ENCODE measurements at places on chromosomes 5 and 9.

DNA sequence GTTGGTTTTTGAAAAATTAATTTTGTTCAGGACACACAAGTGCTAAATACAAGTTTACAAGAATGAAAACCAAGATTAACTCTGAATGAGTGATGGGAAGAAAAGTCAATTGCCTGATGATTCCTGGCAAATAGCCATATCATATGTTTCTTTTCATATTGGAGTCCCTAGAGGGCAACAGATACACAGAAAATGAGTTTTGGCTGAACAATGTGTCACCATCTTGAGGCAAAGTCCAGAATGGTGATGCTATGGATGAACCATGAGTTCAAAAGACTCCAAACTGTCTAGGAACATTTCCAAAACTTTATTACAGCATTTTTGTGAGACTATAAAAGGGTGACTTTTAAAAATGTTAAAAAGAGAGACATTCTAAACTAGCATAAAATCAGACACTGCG, 382.9 kb downstream of the TMEM161B start:
- DNase-seq = no peak

GRCh38 chr9:12816656-12817101, 41.9 kb downstream of the LURAP1L start:
- no peak for DNase-seq

GRCh38 chr9:82882138-82882537, 180.8 kb downstream of the RASEF start:
- DNase-seq = no peak

DNA sequence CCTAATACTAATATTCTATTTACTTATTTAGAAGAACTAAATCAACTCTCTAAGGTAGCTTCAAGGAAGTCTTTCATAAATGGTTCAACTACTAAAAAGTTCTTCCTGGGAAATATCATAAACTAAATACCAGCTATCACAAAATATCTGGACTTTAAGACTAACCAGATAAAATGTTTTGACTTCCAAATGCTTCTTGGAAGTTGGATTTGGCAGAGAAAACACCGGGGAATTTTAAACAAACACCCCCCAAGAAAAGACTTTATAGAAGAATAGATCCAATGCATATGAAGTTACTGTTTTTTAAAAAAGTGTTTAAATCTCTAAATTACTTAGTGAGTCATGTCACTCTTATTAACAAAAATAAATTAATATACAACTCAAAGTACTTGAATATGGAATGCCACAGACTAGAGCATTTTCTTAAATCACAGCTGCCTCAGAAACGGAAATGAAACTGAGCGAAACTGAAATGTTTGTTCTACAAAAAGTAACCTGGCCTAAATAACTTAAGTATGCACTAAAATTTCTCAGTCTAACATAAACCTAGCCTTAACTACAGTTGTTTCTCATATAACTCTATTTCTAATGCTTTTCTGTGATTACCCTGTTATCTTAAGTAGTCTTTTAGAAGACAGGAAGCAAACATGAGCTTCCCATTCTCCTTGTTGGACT, 6.8 kb downstream of the ABCA1 start:
- no peak for DNase-seq

GRCh38 chr5:111976705-111977435, 219.9 kb upstream of the NREP start:
- no peak for DNase-seq

DNA sequence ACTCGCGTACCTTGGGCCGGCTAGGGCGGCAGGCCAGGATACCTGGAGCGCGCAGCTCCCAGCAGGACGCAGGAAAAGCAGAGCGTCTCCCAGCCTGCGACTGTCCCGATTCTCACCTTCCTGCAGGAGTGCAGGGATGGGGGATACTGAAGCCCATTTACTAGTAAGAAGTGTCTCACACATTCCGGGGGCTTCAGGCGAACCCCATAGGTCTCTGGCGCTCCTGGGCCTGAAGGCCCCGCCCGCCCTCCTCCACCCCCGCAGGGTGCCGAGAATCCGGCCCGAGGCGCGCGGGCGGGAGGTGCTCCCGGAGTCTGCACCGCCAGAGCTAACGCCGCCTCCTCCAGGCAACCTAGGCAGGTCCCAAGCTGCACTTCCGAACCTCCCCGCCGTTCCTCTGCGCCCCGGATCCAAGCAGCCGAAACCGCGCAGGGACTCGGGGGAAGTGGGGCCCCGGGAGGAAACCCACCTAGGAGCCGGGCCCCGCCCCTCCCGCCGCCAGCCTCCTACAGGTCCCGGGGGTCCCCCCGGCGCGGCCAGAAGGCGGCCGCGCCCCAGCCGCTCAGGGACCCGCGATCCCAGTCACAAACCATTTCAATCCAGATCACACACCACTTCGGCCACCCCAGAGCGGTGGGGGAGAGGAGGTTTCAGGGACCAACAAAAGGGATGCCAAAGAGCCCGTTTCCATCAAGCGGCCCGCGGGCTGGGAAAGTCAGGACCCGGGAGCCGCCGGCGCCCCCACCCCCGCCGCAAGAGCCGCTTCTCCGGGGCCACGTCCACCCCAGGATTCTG, 1.2 kb downstream of the ROR2 start:
- no peak for DNase-seq

DNA sequence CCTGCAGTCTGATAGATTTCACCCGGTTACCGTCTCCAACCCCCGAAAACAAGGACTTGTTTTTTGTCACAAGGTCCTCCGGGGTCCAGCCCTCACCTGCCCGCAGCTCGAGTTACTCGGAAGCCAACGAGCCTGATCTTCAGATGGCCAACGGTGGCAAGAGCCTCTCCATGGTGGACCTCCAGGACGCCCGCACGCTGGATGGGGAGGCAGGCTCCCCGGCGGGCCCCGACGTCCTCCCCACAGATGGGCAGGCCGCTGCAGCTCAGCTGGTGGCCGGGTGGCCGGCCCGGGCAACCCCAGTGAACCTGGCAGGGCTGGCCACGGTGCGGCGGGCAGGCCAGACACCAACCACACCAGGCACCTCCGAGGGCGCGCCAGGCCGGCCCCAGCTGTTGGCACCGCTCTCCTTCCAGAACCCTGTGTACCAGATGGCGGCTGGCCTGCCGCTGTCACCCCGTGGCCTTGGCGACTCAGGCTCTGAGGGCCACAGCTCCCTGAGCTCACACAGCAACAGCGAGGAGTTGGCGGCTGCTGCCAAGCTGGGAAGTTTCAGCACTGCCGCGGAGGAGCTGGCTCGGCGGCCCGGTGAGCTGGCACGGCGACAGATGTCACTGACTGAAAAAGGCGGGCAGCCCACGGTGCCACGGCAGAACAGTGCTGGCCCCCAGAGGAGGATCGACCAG, 121.3 kb downstream of the DAB2IP start:
- DNase-seq = no peak

DNA sequence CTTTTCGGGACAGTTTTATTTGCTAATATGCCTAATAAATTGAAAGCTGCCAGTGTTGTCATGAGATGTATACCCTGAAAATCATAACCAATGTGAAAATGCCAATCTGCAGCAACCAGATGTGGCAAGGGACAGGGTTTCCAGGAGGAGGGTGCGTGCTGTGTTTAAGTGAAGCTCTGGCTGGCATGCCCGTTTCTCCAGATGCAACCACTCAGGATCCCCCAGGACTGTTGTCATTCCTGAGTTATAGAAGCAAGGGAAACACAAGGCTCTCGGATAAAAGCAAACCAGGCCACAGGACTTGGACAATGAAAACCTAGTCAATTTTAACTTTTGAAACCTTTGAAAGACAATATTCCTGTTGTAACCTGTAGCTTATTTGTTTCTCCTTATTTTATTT, 360.2 kb downstream of the SLIT3 start:
- no peak for DNase-seq

DNA sequence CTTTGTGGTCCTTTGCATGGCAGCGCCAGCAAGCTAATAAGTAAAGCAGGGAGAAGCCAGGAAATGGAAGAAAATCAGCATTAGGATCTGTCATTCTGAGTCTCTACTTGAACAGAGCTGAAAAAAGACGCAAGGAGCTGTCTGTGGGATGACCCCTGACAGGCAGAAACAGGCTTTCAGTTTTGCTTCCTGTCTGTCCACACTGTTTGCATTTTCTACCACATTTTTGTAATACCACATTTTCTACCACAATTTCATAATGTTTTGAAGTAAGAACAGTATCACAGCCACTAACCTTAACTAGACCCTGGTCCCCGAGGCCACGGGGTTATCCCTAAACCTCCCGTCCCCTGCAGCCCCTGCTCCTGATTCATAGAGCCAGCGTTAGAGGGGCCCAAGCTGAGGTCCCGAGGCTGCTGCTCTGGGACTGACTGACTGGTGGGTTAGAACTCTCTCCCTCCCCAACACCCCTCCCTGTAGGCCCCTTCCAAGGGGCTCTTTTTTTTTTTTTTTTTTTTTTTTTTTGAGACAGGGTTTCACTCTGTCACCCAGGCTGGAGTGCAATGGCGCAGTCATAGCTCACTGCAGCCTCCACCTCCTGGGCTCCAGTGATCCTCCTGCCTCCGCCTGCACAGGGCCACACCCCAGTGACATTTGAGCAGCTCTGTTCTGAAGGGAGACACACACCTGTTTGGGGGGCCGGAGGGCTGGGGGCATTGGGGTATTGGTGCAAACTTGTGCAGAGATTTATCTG, 4.0 kb upstream of the CLIC3 start:
- DNase-seq = no peak

DNA sequence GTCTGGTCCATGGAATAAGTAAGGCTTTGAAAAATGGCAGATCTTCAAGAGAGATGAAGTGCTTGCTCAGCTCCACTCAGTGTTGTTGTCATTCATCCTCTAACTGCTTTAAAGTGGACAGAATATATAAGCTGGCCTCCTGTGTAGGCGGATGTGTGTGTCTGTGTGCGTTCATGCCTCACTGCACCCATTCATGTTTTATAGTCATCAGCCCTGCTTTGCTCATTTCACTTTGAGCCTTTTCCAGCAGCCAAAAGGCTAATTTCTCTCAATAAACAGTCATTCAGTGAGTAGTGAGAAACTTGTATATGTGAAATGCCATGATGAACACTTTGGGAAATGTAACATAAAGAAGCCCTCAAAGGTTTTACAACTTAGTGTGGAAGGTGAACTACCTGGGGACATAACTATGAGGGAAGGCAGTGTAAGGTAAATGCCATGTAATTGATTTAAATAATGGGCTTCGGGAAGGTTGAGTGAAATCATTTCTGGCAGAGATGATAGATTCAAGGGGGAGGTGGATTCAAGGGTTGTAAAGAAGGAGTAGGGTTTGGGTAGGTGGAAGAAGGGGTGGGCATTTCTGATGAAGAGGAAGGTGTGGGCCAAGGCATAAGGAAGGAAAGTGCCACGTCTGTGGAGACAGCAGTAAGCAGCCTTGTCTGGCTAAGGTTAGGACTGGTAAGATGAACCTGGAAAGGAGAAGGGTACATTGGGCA, 15.7 kb downstream of the TTC23L start:
- no peak for DNase-seq

DNA sequence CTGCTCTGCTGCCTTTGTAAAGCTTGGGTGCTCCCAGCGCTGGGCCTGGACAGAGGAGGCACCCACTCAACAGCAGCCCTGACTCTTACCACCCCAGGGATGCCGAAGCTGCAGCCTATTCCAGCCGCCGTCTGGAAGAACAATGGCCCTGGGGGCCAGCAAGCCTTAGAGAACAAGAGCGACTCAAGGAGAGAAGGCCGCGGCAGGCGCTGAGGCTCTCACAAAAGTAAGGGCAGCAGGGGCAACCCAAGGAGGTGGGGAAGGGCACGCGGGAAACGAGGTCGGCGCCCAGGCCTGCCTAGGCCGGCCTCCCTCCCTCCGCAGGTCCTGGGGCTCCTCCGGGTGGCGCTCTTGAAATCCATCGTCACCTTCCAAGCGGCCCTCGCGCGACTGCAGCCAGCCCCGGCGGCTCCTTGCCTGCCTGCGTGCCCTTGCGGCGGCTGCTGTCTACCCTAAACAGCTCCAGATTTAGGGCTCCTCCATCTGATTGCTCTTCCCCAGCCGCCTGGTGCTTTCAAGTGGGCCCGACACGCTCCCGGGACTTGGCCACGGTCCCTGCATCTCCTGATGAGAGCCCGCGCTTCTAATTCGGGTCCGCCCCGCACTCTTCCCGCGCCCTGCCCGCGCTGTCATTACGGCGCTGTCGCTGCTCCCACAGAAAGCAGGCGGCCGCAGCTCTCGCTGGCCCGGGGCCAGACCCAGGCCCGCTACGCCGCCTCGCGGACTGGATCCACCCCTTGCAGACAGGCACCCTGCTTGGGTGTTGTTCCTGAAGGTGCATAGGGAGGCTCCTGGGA, 213.3 kb downstream of the SEMA6A start:
- no peak for DNase-seq

DNA sequence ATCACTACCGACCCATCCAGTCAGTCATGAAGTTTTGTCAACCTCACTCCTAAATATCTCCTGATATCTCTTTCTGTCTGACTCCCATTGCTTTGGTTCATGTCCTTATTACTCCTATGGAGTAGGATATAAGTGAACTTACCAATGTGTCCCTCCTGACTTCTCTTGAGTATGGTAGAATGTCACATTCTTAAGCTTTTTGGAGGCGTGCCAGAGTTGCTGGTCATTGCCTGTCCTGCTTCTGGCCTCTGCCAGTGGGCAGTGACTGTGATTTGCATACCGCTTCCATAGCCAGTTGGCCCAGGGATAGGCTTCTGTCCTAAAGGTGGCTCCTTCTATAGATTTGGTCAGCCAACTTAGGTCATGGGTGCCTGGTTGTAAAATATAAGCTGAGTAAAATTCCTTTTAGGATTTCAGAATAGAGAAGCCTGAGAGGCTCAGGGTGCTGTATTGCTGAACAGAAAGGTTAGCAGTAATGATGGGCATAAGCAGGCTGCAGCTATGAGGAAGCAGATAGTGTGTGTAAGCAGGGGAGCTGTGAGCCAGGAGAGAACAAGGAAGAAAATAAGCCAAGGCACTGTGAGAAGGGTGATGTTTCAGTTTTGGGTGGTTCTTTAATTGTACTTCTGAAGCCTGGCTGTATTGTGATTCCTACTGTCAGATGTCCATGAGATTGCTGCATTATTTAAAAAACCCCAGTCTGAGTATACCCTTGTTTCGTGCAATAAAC, 16.1 kb upstream of the MARCHF3 start:
- DNase-seq = no peak

DNA sequence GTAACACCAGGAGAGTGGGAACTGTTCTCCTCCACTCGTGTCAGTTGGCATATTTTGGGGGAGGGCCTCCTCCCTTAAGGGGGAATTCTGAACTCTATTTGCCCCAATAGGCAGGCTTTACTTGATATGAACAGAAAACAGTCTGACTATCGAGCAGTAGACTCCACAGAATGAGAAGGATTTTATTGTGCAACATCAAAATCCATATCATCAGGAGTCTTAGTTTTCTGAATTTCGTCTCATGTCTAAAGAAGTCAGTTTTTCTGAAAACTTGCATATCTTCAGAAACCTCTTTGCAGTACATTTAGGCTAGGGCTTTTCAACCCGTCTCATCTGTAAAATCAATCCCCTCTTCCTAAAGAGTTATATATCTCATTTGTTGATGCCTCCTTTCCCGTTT, 96.2 kb downstream of the AUH start:
- no peak for DNase-seq

All from stimulated activated CD4-positive, alpha-beta T cell treated with anti-CD3 and anti-CD28 coated beads, Interleukin-15, amount 100 ng/mL, for 48 hours (primary cell).